ENCODE measurements at places on chromosomes 11 and 22.

GRCh38 chr11:67267188-67268080, 1.2 kb downstream of the GRK2 start:
- peak; percentile 47 for DNase-seq

- no peak for DNase-seq
Measured at GRCh38 chr11:108965306-108966001, 300.6 kb downstream of the DDX10 start.

GRCh38 chr22:36135306-36135980, 25.1 kb downstream of the APOL3 start:
- no peak for DNase-seq

- DNase-seq, result peak; percentile 53
Measured at GRCh38 chr11:61776561-61777075, 15.8 kb downstream of the TMEM258 start.

DNA sequence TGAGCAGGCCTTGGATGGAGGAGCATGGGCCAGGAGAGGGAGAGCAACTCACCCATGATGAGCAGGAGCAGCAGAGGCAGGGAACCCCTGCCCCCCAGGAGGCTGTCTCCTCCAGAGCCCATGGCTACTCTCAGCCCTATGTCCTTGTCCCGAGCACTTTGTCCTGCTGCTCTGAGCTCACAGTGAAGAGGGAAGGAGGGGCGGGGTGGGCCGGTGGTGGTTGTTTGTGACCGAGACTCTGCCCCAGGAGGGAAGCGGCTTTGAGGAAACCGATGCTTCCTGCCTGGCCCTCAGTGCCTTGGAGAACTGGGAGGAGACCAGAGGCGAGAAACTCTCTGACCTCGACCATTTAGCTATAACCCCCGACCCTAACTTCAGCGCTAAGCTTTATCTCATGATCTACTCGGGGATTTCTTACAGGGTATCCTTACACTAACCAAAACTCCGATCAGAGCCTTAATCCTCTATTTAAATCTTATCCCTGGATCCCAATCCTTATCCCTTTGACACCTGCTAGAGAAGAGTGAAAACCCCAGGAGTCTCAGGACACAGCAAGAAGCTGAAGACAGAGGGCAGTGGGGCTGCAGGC, at the start of gene ROBO4:
TSS of gene ROBO4 (minus strand) at position 192 of the 589 bp plus-strand sequence. CDS start at position 122, 70 bp downstream.
- DNase-seq, result no peak

DNA sequence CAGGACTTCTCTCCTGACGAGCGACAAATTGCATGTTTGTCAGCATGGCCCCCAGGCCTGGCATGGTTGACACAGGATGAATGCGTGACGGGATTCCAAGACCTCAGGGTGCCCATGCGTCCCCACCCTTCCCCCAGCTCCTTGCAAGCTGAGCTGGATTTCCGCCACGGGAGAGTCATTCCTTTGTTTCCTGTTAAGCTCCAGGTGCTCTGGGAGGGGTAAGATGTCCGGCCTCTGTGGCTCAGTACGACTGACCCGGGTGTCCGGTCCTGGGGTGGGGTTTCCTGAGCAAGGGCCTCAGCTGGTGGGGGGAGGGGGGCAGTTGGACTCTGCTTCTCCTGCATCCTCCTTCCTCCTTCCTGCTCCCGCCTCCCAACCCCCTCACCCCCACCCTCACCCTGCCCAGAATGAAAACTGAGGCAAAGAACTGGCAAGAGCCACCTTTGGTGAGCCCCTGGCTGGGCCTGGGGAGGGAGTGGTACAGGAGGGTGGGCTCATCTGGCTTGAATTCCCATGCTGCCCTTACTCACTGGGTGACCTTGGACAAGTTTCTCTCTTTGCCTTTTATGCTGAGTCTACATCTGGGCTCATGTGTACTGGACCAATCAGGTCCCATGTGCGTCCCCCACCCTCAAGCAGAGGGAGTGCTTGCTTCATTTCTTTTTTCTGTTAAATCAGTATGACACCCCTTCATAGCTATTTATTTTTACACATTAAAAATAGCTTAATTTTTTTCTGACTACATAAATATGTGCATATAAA, 2.5 kb downstream of the CDC42EP2 start:
- no peak for DNase-seq

DNA sequence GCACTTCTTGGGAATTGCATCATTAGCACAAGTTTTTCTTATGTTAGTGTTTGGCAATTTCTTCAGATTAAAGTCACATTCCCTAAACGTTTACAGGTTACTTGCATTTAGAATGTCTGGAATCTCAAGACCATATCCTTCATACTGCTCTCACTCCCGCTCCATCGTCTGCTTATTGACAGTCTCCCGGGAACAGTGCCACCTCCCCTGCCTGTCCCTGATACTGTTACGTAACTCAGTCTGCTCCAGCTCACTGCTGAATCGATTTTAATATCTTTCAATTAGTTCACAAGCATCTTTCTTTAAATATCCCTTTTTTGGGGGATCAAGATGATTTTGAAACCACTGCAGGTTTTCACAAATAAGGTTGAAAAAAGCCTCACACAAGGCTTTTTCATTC, 48.2 kb downstream of the GLYATL2 start:
- DNase-seq, result no peak

DNA sequence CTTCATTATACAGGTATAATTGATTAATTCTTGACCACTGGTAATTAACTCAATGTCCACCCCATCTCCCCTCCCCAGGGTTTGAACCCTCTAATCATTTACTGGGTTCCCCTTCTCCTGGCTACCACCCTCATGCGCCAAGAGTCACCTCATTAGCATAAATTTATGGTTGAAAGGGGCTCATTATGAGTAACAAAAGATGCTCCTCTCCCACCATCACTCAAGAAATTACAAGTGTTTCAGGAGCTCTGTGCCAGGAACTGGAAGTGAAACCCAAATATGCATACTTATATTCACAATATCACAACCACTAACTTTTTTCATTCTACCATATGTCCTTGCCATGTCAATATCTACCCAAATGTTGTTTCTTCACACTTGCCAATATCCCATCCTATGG, 7.8 kb upstream of the STIP1 start:
- no peak for DNase-seq

- no peak for DNase-seq
Measured at GRCh38 chr22:33401291-33401690, 343.1 kb upstream of the SYN3 start.

GRCh38 chr11:73087730-73088129, 54.4 kb downstream of the FCHSD2 start:
- no peak for DNase-seq

DNA sequence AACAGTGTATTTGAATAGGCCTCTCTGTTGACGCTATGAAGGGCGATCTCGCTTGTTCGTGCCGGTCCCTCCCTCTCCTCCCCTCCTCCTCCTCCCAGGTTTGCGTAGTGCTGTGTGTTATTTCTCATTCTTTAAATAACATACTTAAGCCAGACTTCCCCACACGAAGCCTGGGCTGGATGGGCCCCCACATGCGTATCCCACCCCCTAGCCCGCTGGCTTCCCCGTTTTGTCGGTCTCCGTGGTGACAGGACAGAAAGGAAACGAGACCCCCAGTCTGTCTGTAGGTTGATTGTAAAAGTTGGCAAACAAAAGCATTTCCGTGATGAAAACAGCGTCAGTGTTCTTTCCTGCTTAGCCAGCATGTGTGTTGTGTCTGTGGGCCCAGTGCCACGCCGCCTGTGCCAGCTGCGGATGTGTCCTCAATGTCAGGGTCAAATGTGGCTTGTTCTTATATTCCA, 27.3 kb downstream of the FAM118A start:
- no peak for DNase-seq

DNA sequence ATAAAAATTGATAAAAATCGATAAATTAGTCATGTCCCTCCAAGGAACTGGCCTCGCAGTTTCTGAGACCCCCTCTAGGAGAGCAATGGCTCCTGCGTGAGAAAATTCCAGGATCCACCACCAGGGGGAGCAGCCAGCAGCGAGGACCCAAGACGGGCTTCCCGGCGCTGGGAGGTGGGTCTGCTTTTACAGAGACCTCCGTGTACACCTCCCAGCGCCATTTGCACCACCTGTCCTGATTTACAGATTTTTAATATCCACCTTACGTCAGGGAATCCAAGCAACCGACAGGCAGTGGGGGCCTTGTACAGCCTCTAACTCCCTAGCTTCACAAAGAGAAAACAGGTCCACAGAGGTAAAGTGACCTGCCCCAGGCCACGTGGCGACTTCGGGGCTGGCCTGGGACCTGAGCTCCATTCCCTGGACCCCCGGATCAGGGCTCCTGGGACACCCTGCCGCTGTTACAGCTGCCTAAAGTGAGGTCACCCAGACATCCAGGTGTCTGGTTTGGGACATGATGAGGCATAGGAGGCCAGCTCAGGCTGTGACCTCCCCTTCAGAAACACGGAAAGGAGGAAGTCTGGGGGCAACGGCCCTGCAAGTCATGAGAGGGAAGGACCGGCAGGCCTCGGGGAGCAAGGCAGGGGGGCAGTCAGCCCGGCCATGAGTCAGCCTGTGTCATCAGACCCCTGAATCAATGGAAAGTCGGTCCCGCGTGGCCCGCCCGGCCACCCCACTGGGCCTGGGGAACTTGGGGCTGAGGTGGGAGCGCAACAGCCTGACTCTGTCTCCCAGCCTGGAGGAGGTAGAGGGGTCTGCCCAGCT, 3.5 kb downstream of the OSM start:
- peak; percentile 79 for DNase-seq

DNA sequence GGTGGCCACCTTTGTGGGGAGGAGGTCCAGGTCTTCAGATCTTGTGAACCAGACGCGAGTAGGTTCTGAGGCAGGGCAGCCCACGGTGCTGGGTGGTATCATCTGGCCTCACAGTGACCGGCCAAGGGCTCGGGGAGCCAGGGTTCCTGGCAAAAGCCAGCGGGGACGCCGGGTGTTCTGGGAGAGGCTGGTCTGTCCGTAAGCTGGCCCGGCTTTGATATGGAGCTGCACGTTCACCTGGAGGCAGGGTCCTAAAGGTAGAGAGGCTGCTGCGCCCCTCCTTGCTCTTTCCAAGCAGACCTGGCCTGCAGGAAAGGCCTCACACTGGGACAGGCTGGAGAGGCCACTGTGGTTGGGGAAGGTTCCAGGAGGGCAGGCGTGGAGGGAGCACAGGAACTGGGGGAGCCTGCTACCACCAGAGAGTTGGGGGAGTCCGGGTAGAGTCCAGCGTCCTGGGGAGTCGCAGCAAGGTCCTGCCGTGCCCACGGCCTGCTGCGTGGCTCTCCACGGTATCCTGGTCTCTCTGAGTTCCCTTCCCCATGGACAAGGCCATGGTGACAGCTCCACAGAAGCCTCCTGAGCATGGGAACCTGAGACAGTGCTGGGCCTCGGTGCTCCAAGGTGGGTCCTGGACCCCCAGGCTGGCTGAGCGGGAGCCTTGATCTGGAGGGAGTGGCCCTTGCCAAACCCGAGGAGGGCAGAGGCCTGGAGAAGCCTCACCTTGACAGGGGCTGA, 452.4 kb upstream of the B3GAT1 start:
- no peak for DNase-seq

- DNase-seq, result no peak
Measured at GRCh38 chr11:80816454-80816847, 1375.6 kb upstream of the TENM4 start.

DNA sequence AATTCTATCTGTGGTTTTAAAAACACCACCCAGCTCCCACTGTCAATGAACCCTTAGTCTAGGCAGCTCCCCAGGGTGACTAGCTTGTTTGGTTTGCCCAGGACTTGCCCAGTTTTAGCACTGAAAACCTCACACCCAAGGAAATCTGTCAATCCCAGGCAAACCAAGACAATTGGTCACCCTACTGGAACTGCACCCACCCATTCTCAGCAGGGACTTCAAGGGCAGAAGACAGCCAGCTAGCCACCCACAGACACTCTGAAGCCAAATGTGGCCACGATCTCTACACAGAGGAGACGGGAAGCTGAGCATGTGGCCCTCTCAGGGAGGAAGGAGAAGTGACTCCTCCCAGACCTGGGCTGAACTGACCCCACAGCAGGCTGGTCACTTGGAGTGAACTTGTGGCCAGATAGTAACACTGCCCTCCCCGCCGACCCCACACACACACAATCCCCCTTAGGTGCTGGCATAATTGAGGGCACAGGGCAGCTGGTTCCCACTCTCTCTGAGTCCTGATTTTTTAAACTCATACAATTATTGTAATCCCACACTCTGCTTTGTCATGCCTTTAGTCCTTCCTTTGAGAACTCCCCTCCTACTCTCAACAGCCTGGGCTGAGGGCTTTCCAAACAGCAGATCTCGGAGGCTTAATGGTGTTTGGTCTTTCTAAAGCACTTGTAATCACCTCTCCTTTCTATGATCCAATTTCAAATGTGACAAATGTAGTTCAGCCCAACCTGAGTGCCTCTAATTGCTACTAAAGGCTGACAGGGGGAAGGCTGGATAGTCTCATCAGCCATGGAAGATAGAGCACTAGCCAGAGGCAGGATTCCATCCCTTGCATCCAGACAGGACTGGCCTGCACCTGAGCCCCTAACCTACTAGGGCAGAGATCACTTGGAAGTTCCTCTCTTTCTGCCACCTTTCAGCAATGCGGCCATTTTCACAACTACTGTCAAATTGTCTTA, 74.7 kb upstream of the DRD2 start:
- DNase-seq, result no peak

DNA sequence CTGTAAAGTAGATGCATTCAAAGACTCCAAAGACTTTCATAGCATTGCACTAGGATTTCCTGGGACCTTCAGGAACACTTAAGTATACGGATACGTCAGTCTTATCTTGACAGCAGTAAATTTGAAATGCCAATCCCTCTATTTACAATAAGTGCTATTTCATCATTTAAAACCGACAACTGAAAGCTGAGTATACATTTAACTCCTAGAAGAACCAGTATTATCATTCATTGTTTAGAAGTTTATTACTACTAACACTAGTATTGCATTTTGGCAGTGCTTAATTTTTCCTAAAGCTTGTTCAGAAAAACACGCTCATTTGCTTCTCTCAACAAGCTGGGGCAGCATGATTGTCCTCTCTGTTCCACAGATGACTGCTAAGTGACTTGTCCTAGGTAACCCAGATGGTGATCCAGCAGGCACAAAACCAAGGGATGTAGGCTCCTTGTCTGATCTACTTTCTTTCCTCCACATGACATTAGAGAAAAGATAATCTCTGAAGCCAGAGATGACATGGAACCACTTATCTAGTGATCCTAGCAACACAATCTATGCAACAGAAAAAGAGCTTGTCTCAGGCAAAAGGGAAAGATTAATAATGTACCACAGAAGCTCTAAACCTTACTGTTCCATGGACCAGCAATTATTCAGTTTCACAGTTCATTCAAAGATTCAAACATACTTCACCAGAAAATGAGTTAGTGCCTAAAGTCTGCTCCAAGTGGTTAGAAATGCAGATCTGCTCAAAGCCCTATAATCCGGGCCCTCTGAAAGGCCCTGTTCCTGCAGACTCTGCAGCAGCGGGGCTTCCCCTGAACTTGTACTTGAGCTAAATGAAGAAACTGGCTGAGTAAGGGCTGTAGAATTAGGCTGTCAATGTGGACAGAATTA, 5.2 kb downstream of the MAML2 start:
- peak; percentile 29 for DNase-seq

- no peak for DNase-seq
Measured at GRCh38 chr11:71281831-71282230, 29.5 kb upstream of the SHANK2 start.

GRCh38 chr11:122045181-122045586, 70.8 kb downstream of the BLID start:
- DNase-seq, result no peak

DNA sequence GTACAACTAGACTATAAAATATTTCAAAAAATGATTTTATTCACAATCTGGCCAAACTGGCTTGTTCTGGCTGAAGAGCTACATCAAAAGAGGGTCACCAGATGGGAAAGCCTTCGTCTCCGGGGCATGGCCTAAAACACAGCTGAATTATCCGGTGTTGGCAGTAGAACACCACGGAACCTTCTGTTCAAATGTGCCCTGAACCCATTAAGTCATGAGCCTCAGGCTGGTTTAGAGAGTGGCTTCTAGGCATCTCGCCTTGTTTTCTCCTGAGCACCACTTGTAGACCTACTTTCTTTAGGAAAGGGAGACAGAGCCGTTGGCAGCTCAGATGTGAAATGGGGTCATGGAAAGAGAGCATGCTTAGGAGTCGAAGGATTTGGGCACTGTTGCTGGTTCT, 890.2 kb downstream of the NTM start:
- no peak for DNase-seq

All from CD4-positive, alpha-beta T cell treated with Interleukin-21 for 1 hour (primary cell).